ENCODE measurements at places on chromosomes 5 and 9.
A peak's percentile ranks its signal among the peaks of the same experiment; 100 is the strongest.

GRCh38 chr9:1125741-1126140 lies 75.6 kb downstream of the DMRT2 start:
- DNase-seq, result no peak

DNA sequence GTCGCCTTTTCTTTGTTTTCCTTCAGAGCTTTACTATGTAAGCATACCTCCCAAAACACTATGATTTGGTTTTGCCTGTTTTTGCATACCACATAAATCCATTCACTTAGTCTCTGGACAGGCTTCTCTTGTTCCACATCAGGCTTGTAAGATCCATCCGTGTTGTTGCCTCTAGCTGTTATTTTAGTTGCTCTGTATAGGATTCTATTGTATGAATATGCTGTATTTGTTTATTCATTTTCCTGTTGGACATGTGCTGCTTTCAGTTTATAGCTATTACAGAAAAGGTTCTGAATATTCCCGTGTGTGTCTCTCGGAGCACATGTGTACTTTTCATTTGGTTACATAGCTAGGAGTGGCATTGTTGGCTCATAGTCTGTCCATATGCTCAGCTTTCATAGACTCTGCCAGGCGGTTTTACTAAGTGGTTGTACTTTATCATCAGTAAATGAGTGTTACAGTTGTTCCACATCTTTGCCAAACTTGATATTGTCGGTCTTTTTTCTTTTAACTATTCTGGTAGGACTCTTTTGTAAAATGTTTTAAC lies 41.8 kb downstream of the NUP214 start:
- DNase-seq, result peak; percentile 57

DNA sequence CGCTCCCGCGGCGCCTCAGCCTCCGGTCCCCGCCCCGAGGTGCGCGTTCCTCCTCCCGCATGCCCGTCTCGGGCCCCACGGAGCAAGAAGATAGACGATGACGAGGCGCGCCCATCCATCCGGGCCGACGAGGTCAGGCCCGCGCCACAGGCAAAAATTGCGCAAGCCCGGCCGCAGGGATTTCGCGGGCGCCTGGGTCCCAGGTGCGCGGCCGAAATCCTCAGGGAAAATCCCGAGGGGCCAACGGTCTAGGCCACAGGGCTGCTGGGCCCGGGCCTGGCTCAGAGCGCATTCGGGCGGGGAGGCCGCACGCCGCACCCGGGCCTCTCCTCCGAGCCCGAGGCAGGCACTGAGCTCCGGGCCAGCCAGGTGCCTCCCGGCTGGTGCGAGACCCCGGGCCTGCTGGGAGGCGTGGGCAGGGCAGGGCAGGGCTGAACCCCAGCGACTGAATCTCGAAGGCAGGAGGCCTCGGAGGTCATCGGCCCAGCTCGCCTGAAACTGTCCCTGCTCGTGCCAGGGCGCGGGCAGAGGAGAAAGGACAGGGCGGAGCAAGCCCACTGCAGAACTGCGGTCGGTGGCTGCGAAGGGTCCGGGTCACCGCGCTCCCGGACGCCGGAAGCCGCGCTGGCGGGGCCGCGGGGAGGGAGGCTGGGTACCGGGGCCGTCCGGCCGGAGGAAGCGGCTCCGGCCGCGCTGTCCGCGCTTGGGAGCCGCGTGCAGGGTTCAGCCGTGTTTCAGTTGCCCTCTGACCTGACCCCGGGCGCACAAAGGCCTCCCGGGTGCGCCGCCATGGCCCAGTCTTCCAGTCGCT lies 66.8 kb downstream of the FOXD1 start:
- no peak for DNase-seq

DNA sequence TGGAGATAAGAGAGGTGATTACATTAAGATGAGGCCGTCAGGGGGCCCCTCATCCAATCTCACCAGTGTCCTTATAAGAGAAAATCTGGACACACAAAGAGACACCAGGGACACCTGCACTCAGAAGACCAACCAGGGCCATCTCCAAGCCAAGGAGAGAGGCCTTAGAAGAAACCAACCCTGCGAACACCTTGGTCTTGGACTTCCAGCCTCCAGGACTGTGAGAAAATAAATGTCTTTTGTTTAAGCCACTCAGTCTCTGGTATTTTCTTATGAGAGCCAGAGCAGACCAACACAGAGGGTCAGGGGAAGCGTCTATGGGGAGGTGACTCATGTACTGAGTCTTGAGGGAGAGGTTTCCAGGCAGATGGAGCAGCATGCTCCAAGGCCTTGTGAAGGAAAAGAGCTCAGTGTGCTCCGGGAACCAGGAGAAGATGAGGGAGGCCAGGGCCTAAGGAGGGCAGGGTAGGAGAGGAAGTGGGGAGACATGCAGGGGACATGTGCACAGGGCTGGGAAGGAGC lies 5.4 kb downstream of the PHYKPL start:
- DNase-seq, result no peak

DNA sequence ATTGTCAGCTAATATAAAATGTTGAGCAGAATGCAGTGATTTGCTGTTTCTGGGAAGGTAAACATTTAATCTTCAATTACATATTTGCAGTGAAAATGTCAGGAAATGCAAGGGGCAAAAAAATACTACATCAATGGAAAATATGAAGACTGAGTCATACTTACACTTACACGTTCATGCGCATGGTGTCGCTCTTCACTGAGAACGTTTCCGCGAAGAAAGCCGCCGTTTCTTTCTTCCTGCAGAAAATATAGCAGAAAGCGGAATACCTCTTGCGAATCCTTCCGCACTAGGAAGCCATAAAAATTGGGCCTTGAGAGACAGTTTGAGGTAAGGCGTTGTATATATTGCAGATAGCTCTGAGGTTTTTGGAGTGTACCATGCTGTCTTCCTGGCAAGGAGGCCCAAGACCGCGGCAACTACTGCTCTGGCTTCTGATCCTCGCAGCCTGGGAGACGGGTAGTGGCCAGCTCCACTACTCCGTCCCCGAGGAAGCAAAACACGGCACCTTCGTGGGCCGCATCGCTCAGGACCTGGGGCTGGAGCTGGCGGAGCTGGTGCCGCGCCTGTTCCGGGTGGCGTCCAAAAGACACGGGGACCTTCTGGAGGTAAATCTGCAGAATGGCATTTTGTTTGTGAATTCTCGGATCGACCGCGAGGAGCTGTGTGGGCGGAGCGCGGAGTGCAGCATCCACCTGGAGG lies at the start of gene PCDHA13:
TSS of gene PCDHA13 (plus strand) at position 236 of the 702 bp plus-strand sequence. CDS start at position 381, 145 bp downstream.
- DNase-seq, result no peak

DNA sequence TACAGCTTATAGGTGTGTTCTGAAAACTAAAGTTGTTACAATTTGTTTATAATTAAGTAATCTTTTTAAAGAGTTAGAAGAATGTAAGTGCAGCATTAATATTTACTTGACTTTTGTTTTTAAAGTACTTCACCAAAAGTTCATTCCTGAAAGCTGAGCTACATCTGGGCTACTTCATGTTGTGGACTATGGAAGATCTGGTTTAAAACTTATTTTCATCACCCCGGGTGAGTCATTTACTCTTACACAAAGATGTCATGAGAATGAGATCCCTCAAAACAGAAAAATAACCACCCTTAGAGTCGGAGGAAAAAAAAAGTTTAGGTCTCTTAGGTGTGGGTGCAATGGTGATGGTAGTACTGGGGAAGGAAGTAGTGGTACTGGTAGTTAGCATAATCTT lies 5.1 kb downstream of the POU5F2 start:
- DNase-seq, result no peak

- DNase-seq, result no peak
Observed at GRCh38 chr9:100679834-100680233, 102.0 kb downstream of the CAVIN4 start.

DNA sequence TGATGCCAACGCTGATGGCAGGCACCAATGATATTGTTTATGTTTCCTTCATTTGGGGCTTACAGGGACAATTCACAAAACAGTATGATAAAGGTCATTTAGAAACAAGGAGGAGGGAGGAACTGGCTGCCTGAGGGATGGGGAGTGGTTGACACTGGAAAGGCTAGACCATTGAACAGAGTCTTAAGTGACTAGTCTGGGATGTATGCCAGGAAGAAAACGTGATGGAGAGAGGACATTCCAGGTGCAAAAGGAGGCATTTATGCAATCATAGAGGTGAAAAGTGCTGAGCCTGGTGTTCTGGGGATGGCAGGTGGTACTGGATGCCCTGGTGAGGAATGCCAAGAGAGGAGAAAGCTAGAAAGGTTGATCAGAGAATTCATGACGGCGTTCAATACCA lies 153.4 kb downstream of the ZNF462 start:
- no peak for DNase-seq

DNA sequence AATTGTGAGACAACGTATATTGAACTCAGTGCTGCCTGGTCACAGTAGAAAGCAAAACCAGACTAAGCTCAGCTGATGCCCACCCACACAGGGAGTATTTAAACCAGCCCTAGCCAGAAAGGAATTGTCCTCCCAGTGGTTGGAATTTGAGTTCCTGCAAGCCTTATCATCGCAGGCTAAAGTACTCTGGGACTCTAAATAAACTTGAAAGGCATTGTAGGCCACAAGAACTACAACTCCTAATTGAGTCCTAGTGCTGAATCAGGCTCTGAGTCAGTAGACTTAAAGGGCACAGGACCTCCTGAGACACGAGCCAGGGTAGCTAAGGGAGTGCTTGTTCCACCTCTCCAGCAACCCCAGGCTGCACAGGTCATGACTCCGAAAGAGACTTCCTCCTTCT lies 171.4 kb downstream of the MCTP1 start:
- no peak for DNase-seq

GRCh38 chr5:131637694-131638093 lies 2.7 kb upstream of the RAPGEF6 start:
- no peak for DNase-seq

GRCh38 chr9:35749515-35750255 lies 598 bp downstream of the RGP1 start:
- DNase-seq, result peak; percentile 44

DNA sequence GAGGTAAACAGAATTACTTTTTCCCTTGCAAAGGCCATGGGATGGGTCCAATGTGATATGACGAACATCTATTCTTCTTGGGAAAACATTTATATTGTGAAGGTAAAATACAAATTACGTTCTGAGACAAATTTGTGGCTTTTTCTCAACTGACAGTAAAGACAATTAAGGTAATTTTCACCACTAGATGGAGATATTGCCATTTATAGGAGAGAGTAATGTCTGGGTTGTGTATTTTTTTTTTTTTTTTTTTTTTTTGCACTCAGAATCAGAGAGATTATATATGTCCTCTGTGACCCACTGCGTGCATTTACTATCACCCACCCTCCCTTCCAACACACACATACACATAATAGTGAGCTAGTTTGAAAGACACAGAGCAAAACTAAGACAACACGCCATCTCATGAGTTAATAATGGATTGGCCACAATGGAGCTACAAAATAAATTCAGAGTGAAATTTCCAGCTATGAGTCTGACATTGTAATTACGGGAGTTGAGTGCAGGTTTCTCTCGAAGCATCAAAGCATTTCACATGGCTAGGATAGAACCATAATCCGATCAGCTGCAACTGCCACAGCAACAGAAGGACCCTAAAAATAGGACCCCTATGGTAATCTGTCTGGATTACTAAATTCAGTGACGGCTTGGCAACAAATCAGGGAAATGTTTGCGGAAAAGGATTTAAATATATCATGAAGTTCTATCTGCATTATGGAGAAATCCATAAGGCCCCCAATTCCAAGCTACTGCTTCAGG lies 49.2 kb downstream of the ANXA1 start:
- peak; percentile 14 for DNase-seq

- no peak for DNase-seq
Observed at GRCh38 chr9:116547729-116548426, 139.2 kb upstream of the TRIM32 start.

DNA sequence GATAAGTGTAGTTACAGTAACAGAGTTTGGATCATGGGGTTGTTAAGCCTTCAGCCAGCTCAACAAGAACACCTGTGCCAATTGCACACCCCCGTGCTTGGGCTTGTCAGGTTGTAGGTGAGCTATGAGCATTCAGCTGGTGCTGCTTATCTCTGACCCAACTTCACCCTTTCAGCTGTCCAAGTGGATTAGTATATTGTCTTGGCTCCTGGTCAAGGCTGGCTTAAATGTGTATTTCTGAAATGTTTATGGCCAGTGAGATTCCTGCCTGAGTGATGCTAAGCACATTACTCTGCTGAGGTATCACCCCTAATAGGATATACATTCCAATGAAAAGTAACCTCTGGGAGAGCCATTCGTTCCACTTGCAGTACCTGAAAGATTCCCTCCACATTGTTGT lies 44.2 kb upstream of the LMNB1 start:
- DNase-seq, result no peak

DNA sequence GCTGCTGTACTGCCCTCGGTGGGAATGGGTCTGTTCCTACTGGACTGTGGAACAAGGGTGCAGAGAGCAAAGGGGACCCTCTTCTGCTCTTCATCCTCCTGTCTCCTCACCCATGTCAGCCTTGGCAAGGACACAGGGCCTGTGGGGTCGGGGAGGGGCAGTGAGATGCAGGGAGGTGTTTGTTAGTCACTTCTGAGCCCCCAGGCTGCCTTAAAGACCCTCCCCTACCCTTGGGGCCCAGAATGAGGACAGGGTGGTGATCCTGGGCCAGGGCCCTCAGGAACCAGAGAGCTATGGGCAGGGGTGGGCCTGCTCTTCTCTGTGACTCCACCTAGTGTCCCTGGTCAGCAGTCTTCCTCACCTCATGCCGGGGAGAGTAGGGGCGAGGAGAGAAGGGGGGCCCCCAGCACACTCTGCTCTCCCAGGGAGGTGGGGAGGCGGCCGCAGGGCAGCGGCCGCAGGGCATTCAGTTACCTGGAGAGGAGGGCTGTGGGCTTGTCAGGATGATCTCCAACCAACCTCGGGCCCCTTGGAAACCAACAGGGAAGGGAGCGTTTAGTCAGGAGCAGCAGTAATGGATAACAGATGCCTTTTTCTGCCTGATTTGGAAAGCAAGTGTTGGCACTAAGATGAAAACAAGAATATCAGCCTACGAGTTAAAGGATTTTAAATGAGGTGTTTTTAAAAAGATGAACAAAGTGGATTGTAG lies 62.0 kb upstream of the GARNL3 start:
- no peak for DNase-seq

GRCh38 chr5:137737349-137738131 lies 1.7 kb upstream of the KLHL3 start:
- no peak for DNase-seq

GRCh38 chr5:133807348-133807747 lies 161.1 kb downstream of the C5orf15 start:
- no peak for DNase-seq

GRCh38 chr5:81268521-81269196 lies 32.7 kb upstream of the ZCCHC9 start:
- DNase-seq, result no peak

- no peak for DNase-seq
Observed at GRCh38 chr9:135857843-135858242, 49.5 kb downstream of the CAMSAP1 start.

DNA sequence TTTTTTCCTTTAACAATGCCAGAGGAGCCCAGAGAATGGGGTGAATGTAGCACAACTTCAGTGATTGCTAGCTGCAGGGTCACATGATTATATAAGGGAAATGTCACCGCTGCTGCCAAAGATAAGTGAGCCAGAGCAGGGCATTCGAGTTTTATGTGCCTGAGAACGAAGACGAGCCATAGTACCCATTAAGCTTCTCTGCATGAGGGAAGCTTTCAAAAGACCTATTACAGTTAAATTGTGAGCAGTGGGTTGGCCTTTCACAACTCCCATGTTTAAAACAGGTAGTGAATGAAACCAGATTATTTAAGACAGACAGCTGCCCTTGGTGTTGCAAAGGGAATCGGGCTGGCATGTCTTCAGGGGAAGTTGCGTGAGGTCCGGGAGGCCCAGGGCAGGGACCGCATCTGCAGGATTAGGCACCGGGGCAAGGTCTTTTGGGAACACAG lies 82.4 kb upstream of the TNFAIP8 start:
- DNase-seq, result peak; percentile 12

- no peak for DNase-seq
Observed at GRCh38 chr9:114226246-114227055, 71.1 kb downstream of the COL27A1 start.

GRCh38 chr9:132792547-132792946 lies 85.5 kb downstream of the AK8 start:
- DNase-seq, result no peak

GRCh38 chr9:5529683-5530221 lies 19.4 kb downstream of the PDCD1LG2 start:
- no peak for DNase-seq

All from Ammon's horn (tissue), 1 donor.